ENCODE measurements at places on chromosomes 7 and 10. TPM values are rescaled to one million over a fixed set of nuclear protein-coding genes. Genes with fewer than 3 reads are reported as not detected.

SPDYE2 gene
- 0.15 TPM for polyA plus RNA-seq

H2BK1 gene
- not detected for polyA plus RNA-seq

MINDY4 gene
- 2.4 TPM for polyA plus RNA-seq

GRM3 gene
- polyA plus RNA-seq = 0.03 TPM

ABCC2 gene
- polyA plus RNA-seq = 0.21 TPM
